ENCODE measurements at places on chromosomes 1 and 21.

DNA sequence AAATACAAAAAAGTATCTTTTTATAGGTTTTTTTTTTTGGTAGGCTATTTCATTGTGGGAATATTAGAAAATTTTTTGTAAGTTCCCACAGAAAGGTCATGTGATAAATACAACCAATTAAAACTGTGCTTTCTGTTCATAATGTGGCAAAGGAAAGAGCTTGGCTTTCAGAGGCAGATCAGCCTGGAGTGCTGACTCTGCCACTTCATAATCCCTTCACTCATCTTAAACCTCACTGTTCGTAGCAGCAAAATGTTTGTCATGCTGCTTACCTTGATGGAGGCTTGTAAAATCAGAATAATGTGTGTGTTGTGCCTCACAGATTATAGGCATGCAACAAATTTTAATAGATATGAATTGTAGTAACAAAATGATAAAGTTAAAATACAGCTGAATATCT, 176.8 kb downstream of the ZP4 start:
- no peak for DNase-seq

DNA sequence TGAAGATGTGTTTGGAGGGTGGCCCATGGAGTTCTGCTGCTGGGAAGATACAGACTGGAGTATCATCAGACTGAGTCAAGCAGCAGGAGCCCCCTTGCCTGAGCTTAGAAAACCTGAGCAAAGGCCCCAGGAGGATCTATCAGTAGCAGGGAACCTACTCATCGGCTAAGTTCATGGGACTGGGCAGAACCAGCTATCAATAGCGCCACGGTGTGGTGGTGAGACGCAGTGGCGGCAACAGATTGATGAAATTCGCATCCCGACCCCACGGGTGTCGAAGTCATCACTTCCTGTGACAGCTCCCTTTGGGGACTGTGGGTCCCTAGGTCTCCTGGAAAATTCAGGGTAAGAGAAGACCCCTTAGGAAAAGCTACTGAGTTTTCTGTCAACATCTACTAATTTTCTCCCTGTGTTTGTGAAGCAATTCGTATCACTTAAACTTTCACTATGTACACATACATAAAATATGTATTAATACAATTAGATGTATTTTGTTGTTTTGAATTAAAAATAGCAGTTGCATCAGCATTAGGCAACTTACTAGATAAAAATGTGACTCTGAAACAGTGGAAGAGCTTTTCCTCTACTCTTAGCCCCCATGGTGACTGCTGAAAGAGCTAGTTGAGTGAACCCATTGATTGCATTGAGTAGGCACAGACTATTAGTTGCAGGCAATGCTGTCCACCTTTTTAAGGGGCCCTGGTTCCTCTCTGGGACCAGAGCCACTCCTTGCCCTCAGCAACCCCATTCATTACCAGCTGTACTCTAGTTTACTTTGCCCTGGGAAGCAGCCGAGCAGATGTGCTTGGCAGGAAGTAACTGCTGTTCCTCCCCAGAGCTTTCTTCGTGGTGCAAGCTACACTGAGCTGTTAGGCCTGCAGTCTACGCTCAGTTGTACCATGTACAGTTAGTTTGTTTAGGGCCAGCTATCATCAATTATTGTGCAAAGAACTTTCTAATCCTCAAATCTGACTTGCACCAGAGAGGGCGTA, 7.3 kb upstream of the CACNA1S start:
- no peak for DNase-seq

DNA sequence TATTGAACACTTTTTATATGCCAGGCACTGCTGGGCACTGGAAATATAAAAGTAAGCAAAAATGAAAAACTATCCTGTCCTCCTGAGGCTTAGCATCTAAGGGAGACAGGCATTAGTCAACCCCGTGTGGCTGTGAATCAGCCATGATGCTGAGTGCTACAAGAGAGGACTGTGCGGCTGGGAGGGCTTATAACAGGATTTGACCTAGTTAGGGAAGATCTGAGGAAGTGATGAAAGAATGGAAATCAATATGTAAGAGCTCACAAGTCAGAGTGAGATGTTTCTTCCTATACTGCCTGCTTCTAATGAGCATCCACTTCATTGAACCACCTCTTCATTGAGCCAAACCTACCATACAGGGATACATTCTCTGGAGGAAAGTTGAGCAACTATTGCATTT, 15.1 kb downstream of the TRIM45 start:
- DNase-seq = no peak

DNA sequence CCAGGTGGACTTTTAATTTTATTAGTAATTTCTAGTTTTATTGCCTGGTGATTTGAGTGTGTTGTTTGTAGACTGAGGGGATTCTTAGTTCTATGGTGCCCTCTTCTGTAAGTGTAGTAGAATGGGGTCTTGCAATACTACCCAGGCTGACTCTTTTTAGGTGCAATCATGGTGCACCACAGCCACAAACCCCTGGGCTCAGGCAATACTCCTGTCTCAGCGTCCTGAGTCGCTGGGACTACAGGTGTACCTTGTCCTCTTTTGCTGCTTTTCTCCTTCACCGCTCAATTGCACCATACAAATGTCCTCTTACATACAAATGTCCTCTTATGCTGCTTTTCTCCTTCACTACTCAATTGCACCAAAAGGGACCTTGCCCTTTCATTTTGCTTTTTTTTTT, 43.1 kb downstream of the SCP2 start:
- no peak for DNase-seq
